ENCODE measurements at places on chromosomes 7 and 10.
A peak's percentile ranks its signal among the peaks of the same experiment; 100 is the strongest.

GRCh38 chr10:16919121-16919982 lies 102.1 kb upstream of the RSU1 start:
- no peak for DNase-seq

GRCh38 chr10:88205842-88206446 lies 342.5 kb downstream of the PTEN start:
- DNase-seq, result no peak

DNA sequence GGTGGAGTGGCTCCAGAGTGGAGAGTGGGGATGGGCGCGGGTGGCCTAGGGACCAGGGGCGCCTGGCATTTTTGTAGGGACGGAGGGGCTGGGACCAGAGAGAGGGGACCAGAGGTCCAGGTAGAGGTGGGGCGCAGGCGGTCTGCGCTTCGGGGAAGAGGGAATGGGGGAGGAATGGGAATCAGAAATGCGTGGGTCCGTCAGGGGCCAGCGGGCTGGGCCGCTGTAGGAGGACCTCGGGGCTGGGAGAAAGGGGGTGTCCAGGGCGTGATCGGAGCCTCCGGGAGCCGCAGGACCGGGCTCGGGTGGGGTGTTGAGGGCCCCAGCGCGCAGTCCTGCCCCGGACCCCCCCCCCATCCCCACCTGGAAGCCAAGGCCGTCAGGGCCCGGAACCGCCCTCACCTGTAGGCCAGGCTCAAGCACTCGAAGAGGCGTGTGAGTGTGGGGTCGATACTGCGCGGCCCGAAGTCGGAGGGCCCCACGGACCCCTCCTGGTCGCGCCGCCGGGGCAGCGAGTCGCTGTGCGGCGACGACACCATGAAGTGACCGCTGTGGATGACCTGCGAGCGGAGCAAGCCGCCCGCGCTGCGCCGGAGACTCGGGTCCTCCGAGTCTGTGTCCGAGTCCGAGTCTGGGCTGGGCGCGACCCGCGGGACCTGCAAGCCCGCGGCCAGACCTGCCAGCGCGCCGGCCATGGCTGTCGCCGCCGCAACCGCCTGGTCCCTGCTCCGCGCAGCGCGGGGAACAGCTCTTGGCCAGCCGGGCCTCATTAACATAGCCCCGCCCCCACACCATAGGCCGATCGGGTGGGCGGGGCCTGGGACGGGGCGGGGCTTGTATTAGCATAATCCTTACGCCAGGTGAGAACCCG lies at the start of gene MLXIPL:
Gene MLXIPL (minus strand): TSS at position 725 of the 871 bp plus-strand sequence. CDS start 30 bp downstream, at position 695.
- DNase-seq, result peak; percentile 83

- no peak for DNase-seq
Observed at GRCh38 chr7:130314305-130314704, 21.3 kb downstream of the CPA4 start.

- no peak for DNase-seq
Observed at GRCh38 chr7:90777465-90777864, 181.3 kb downstream of the CDK14 start.

DNA sequence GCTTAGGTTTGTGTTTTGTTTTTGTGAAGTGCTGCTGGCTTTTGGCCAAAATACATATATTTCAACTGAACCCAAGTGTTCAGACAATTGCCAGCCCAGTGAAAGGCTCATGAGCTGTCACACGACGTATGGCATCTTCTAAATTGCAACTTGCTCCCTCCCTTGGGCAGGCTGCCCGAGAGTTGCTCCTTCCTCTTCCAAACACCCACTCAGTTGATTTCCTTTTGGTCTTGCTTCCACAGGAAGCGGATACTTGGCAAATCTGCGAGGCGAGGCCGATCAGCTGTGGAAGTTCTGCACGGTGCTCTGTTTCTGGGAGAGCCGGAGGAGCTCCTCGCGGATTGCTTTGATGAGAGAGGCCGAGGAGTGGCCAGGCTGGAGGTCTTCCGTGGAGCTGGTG lies 39.6 kb upstream of the ATP6V0A4 start:
- DNase-seq, result no peak

GRCh38 chr7:147412782-147413556 lies 1177.6 kb upstream of the C7orf33 start:
- no peak for DNase-seq

DNA sequence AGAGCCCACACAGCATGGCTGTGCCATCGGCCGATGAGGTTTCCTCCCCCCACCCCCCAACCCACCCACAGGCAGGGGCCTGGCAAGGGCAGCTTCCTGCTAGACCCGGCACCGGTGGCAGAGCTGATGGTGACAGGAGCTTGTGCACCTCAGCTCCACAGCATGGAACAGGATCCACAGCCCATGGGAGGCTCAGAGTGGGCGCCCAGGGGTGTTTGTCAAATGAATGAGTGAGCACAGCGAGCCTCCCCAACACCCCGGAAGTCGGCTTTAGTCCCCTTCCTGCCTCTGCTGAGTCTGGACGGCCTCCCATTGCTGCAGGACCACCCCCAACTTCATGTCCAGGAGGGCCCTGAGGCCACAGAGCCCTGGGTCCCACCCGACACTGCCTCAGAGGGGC lies 68.9 kb downstream of the PDGFA start:
- DNase-seq, result no peak

DNA sequence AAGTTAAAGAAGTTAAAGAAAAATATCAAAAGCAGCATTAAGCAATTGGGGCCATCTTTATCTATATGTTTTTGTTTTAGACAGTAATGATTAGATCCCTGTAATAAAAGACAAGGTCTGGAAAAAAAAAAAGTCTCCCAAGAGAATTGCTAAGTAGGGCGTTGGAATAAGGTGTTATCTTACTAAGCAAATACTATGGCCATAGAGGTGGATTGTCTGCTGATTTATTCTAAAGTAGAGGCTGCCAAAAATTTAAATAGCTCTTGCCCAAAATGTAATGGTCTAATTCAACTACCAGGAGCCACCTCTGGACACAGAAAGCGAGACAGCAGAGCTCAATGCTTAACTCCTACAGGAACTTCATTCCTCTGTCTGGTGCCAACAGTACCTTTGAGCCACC lies 71.6 kb downstream of the HERPUD2 start:
- DNase-seq, result no peak
